Kidney tubule cell (primary cell): ENCODE measurements at places on chromosomes 2 and 18.

DNA sequence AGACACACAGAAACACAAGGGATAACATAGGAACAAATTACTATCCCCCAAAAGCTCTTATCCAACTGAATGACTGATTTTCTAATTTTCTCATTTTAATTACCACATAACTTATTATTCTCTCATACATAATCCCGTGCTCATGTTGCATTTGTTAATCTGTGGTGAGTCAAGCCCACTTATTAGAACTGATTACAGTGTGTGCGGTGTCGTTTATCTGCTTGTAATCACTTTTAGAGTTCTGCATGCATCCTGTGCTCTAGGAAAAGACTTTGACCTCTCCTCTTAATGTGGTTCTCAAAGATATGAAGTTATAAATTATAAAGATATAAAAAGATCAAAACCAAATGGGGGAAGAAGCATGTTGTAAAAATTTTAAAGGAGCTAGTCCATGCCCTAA is 29.7 kb downstream of the CNDP1 start:
- DNase-seq, result no peak

DNA sequence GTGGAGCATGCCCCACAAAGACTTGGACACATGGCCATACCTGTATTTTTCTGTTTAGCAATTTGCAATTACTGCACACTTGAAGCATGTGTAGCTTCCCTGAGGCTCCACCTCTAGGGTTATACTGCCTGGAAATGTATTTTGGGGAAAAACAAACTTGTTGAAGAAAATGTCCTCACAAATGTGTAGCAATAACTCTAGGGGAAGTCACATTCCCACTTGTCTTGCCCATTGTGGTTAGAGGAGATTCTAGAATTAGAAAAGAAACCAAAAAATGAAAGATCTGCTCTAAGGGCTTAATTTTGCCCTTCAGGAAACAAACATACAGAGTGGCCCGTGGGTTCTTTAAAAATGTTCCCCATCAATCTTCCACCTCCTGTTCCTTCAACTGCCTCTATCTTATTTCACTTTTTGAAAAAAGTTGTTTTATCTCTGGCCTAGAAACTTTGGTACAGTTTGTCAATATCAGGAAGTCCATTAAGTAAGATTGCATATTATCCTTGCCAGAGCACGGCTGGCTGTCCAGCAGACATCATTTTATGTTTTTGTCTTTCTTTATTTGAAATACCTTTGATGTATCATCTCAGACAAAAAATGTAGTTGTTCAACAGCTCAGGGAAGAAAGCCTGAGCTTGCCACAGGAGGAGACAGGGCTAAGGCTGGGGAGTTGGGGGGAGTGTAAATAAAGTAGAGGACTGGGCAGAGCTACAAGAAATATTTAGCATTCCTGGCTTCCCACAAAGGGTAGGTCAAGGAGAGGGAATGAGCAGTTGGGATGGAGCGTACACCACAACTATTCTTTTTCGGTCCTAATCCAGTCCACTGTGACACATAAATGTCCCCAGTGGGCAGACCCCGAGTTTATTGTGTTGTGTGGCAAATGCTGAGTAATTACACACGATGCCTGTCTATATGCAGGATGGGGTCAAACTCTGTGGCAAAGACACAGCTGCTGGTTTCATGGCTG is 96.8 kb upstream of the CDC42EP3 start:
- DNase-seq, result peak; percentile 93

DNA sequence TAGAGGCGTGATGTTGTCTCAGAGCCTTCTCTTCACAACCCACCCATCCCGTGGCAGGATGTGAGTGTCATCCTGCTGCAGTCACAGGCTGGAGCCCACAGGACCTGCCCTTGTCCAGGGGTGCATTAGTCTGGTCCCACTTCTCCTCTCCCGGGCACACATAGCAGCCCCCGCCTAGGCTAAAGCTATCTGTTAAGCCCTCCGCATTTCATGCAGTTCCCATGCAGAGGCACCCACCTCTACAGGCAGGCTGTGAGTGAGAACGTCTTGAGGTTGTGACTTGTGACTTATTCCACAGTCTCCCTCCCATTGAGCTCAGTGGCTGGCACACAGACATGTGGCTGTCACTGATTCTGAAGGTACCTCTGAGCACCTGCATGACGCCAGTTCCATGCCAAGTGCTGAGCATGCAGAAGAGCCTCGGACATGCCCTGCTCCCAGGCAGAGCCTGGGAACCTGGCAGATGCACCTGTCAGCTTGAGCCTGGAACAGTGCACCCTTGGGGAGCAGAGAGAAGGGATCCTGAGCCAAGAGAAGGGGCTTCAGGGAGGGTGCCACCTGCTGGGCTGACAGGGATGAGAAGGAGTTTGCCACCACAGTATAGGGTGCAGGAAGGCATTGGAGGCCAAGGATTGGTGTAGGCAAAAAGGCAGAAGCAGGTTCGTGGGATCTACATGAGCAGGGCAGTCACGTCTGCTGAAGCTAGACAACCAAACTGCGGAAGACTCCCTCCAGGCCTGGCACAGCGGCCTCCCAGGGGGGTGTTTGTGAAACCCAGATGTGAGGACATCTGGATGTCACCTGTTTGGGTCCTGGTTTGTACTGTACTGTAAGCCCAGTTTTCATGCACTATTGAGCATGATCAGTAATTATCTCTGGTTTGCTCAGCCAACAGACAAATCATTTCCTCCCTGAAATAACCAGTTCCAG is 213.6 kb downstream of the GLI2 start:
- peak; percentile 29 for DNase-seq

DNA sequence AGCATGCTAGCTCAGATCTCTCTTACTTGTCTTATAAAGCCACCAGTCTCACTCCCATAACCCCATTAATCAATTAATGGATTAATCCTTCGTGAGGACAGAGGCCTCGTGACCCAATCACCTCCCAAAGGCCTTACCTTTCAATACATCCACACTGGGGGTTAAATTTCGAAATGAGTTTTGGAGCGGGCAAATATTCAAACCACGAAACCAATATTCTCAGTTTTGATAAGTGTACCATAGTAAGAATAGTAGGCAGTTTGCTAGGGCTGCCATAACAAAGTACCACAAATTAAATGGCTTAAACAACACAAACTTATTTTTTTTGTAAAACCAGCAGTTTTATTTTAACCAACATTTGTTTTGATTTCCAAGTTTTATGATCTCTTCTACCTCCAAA is 15.2 kb downstream of the HIBCH start:
- DNase-seq, result no peak

- DNase-seq, result peak; percentile 23
Measured at GRCh38 chr2:96359310-96359709, 23.7 kb downstream of the NCAPH start.

DNA sequence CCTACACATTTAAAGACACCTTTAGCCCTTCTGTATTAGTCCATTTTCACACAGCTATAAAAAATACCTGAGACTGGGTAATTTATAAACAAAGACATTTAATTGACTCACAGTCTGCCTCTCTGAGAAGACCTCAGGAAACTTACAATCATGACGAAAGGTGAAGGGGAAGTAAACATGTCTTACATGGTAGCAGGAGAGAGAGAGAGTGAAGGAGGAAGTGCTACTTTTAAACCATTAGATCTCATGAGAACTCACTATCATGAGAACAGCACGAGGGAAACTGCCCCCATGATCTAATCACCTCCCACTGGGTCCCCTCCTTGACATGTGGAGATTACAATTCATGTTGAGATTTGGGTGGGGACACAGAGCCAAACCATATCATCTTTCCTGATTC is 946.6 kb downstream of the SLC4A3 start:
- DNase-seq, result no peak

DNA sequence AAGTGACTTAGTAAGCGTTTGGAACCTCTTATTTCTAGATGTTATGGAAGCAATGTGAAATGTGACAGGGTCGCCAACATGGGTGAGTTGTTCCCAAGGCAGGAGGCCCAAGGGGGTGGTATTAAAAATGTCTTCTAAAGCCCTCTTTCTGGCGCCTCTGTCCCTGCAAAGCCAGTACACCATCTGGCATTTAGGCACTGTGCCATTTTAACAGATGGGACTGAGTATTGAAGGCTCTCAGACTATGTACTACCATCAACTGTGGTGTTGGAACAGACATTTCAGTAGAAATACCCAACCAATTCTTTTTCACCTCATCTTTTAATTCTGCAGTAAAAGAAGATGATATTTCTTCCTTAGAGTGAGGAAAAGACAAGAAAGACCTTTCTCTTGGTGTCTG is 384.5 kb upstream of the MMADHC start:
- no peak for DNase-seq

DNA sequence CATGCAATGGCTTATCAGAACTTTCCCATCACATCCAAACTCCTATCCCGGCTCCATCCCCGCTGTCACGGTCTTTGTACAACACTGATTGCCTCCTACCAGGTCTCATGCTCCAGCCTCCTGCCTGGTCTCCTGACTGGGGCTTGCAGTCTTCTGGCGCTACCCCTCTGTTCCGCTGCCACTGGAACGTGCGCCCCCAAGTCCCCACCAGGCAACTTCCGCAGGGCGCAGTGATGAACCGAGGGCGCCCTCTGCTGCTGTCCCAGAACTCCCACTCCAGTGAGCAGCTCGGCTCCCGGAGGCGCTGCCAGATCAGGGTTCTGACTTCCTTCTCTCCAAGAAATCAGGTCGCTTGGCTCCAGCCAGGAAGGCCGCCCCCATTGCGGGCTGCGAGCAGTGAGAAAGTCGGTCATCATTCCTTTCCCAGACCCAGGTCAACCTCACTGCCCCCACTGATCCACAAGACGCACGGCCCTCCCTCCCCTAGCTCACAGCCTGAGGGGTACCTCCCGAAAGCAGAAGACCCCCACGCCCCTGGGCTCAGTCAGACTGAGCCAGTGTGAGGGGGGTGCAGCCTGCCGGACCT is 43.9 kb upstream of the RAB11FIP5 start:
- peak; percentile 66 for DNase-seq

GRCh38 chr18:41121116-41121826 is 833.8 kb upstream of the PIK3C3 start:
- no peak for DNase-seq
